H4 (cell line): ENCODE measurements at places on chromosomes 12 and 14. TPM values are rescaled to one million over a fixed set of nuclear protein-coding genes. Genes with fewer than 3 reads are reported as not detected.

- peak; percentile 39 for DNase-seq
Measured at GRCh38 chr14:58571769-58572472, 65.8 kb upstream of the DACT1 start.

DNA sequence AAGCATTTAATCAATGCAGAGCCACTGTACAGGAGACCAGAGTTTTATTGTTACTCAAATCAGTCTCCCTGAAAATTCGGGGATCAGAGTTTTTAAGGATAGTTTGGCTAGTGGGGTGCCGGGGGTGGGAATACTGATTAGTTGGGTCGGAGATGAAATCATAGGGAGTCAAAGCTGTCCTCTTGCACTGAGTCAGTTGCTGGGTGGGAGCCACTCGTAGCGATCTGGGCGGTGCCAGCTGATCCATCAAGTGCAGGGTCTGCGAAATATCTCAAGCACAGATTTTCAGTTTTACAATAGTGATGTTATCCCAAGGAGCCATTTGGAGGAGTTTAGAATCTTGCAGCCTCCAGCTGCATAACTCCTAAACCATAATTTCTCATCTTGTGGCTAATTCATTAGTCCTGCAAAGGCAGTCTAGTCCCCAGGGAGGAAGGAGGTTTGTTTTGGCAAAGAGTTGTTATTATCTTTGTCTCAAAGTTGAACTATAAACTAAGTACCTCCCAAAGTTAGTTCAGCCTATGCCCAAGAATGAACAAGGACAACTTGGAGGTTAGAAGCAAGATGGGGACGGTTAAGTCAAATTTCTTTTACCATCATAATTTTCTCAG is 169.4 kb upstream of the PLEKHG7 start:
- DNase-seq, result no peak

GRCh38 chr14:80978403-80978802 is 23.0 kb downstream of the TSHR start:
- no peak for DNase-seq

DNA sequence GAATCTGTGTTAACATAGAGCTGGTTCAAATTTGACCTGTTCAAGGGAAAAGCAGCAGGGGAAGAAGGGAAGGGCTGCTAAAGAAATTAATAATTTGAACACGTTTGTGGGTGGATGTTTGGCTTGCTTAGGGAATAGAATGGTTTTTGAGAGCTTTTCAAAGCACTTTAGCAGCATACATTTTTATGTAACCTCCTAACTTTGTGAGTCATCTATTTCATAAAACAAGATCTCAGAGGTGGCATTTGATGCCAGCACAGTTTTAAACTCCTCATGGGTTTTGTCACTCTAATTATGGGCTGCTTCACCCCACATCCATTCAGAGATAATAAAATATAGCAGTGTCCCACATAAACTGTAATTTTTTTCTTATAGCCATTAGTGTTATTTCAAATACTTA is 143.8 kb downstream of the ACSS3 start:
- no peak for DNase-seq

DNA sequence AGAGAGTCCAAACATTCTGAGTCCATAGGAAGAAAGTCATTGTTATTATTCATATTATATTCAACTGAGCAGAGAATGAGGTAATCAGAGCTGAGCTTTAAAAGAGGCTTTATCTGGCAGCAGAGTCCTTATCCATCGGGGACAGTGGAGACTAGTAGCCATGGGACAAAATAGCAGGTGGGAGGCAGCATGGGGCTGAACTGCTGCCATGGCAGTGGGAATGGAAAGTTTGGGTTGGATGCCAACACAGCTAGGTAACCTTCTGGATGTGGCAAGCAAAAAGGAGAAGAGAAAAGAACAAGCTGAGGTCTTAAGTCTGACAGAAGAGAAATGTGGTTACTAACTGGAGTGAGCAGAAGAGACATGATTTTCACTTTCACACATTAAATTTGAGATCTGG is 71.0 kb upstream of the CDKN3 start:
- no peak for DNase-seq

IAPP gene
- not detected in 2 replicates for total RNA-seq

CLEC4D gene
- not detected in 2 replicates for total RNA-seq

DNA sequence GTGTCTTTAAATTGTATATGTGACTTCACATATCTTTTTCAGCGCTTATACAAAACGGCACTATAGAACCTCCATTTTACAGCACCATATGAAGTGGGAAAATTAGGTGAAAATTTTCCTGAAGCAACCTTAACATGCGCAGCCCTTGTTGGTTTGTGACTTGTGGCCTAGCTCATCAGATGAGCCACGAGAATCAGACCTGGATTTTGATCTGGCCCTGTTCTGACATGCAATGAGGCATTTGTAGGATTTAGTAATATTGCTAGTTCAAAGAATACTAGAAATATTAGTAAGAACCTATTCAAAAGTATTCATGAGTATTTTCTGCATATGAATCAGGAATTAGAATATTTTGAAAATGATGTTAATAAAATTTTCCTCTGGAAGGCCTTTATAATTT is 2.9 kb downstream of the CDKN1B start:
- no peak for DNase-seq

GRCh38 chr12:18436170-18436569 is 174.9 kb downstream of the PIK3C2G start:
- DNase-seq, result no peak

DNA sequence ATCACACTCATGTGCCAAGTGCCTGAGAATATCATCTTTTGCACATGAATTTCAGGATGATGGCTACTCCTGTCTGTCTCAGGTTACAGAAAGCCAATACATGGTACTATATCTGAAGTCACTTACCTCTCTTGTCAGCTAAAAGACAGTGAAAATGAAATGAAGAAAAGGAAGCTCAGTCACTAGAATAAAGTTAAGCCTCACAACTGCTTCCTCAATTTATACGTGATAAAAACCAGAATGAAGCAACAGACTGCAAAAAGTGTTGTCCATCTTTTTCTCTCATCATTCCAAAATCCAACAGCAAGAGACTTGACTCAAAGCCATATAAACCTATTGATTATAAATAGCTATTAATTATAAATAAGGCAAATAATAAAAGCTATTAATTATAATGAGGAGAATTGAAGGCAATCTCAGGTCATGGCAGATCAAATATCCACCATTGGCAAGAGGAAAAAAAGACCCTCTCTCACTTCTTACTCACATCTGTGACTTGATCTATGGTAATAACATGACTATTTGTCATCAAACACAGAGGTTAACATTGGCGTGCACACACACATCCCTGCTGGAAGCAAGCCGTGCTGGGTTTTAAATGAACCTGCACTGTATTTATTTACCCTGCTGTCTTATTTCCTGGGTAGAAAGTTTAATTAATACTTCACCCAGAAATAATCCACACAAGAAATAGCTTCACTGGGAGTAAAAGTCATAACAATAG is 10.0 kb downstream of the NIN start:
- DNase-seq, result no peak

GRCh38 chr14:68124979-68125731 is 305.6 kb downstream of the RAD51B start:
- peak; percentile 23 for DNase-seq

- DNase-seq, result peak; percentile 84
Measured at GRCh38 chr14:50001151-50001998, 108.5 kb downstream of the ARF6 start.

DNA sequence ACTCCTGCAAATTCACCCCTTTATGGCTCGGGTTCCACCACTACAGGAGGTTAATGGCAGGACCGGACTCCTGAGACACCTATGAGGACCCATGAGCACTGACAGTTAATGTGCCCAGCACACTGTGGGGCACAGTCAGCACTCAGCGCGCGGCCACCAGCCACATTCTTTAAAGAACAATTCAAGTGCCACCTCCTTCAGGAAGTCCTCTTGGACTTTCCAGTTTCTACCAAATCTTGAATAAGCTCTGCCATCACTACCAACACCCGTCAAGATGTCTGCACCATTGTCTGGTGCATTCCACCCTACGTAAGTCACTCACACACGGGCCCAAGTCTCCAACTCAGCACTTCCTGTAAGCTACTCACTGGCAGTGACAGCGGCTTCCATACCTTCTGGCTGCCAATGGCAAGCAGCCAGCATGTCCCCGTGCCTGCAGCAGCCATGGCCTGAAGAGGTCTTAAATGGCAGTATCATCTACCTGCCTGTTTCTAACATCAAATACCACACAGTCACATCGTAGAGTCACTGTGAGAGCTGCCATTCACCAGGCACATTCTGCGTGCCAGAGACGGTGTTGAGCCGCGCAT is 48.5 kb downstream of the CDC42BPB start:
- peak; percentile 34 for DNase-seq

FGF23 gene
- not detected in 2 replicates for total RNA-seq

GRCh38 chr12:6280053-6280469 is 30.4 kb upstream of the PLEKHG6 start:
- DNase-seq, result peak; percentile 97

DNA sequence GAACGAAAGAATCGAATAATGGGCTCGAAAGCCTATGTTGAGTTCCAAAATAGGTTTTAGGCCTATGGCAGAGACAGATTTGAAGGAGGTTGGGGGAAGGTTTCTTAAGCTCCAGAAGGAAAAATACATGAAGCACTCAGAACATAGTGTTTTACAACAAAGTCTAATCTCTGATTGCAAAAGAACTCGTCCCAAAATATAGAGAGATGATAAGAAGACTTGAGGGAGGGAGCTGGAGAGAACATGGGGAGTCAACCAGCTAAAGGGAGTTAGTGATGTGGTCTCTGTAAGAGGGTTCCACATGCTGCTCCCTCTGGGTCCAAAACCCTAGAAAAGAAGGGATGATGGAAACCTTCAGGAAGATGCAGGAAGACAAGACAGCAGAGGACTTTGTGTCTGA is 54.8 kb upstream of the DAAM1 start:
- DNase-seq, result no peak

GRCh38 chr14:75126121-75126544 is 715 bp downstream of the NEK9 start:
- no peak for DNase-seq

HOXC12 gene
- total RNA-seq, result not detected in 2 replicates

GRIN2B gene
- total RNA-seq, result not detected in 2 replicates

MYF6 gene
- total RNA-seq, result not detected in 2 replicates

- DNase-seq, result no peak
Measured at GRCh38 chr14:71289536-71289935, 382.3 kb downstream of the PCNX1 start.

DNA sequence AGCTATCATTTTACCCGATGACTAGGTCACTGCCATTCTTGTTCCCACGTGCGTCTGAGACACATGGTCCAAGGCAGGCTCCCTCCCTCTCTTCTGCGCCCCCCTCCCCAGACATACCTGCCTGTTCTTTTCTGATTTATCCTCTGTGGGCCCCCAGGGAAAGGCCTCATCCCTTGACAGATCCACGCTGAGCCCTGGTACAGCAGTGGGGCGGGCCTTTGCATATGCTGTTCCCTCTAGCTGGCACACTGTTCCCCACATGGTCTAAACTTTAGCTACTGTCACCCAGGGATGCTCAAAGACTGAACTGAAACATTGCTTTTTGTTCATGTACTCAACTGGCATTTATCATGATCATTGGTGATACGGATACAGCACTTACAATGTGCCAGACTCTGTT is 122.5 kb downstream of the SCARB1 start:
- no peak for DNase-seq

- no peak for DNase-seq
Measured at GRCh38 chr14:71486279-71486678, 445.9 kb upstream of the RGS6 start.

DNA sequence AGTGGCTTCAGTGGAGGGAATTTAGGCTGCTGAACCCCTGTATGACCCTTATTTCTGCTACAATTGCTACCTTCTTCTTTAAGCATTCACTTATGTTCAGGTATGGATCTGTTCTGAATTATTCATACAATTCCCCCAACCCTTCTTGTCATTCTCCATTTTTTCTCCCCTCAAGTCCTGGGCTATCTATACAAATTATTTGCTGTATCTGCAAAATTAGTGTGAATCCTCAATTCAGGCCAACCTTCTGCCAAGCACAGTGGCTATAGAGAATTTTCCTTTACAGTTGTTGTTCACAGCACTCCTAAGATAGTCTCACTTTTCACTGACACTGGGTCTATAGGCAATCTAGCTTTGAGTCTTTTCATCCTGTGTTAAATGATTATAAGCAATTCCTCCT is 119.2 kb upstream of the CNTN1 start:
- no peak for DNase-seq

DNA sequence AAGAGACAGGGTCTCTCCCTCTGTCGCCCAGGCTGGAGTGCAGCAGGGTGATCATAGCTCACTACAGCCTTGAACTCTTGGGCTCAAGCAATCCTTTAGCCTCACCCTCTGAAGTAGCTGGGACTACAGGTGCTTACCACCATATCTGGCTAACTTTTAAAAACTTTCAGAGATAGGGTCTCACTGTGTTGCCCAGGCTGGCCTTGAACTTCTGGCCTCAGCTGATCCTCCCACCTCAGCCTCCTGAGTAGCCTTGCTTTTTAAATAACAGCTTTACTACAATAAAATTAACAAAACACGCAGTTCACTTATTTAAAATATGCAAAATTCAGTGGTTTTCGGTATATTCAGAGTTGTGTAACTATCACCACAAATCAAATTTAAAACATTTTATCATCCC is 79.0 kb downstream of the RCOR1 start:
- DNase-seq, result no peak

DNA sequence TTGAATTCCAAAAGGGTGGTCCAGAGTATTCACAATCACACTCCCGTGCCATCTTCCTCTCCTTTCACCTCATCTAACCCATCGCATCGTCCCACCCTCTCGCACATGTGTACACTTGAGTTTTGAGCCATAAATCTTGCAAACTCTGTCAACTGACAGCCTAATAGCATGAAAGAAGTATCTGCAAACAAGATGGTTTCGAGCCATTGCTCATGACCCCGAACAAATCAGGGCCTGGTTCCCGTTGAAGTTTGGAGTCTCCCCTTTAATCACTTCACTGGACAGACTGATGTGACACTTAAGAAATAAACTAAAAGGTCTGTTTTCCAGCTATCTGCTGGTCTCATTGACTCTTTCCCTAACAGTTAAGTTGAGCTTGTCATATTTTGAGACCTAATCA is 223.6 kb upstream of the SOX5 start:
- no peak for DNase-seq

GRCh38 chr14:63134801-63135200 is 69.4 kb upstream of the RHOJ start:
- DNase-seq, result peak; percentile 22

DNA sequence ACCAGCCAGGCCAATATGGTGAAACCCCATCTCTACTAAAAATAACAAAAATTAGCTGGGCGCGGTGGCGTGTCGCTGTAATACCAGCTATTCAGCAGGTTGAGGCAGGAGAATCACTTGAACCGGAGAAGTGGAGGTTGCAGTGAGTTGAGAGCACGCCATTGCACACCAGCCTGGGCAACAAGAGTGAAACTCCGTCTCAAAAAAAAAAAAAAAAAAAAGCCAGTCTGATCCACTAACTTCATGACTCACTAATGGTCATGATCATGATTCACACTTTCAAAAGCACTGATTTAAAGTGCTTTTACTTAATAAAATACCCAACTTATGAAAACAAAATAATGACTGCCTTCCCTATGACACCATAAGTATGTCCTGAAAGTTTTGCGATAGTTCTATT is 38.4 kb upstream of the CPM start:
- DNase-seq, result no peak

GRCh38 chr12:30138483-30138882 is 354.7 kb upstream of the TMTC1 start:
- DNase-seq, result no peak
